ENCODE measurements at places on chromosomes 5 and 9.

DNA sequence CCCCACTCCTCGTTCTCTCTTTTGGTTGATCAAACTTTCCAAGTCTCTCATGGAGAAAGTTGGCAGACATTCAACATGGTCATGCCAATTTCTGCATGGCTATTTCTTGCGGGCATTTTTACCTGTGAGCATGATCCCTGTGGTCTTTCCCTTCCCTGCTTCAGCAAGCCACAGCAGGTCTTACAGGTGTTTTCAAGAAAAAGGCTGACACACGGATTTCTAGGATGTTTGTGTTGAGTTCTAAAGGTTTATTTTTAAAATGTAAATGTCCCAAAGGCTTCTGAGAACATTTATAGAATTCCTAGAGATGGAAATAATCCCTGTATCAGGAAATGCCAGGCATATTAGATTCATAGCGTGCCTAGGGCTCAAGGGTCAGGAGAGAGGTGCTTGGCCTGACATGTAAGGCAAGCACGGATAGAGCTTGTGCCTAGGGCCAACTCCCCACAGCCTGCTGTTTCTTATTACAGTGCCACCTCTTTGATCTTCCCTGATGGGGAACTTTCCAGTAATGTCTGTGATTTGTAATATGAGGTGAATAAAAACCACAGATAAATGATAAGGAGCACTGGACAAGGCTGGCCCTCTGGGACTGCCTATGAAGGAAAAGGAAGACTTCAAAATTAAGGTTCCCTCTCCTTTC, 79.8 kb downstream of the MUSK start:
- no peak for DNase-seq

DNA sequence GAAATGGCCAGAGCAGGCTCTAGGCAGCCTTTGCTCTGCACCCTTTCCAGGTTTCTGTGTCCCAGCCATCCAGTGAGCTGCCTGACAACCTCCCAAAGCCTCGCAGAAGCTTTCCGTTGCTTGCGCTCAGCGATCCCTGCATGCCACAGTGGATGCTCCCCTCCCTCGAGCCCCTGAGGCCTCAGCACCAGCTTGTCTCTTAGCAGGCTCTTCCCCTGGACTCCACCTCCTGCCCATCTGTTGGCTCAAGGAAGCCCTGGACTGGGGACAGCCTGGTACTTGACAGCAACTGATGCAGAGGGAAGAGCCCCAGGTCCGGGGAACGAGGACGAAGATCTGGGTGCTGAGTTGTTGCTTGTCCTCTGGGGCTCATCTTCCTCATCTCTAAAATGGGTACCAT, 23.2 kb downstream of the TSPAN17 start:
- DNase-seq, result no peak

DNA sequence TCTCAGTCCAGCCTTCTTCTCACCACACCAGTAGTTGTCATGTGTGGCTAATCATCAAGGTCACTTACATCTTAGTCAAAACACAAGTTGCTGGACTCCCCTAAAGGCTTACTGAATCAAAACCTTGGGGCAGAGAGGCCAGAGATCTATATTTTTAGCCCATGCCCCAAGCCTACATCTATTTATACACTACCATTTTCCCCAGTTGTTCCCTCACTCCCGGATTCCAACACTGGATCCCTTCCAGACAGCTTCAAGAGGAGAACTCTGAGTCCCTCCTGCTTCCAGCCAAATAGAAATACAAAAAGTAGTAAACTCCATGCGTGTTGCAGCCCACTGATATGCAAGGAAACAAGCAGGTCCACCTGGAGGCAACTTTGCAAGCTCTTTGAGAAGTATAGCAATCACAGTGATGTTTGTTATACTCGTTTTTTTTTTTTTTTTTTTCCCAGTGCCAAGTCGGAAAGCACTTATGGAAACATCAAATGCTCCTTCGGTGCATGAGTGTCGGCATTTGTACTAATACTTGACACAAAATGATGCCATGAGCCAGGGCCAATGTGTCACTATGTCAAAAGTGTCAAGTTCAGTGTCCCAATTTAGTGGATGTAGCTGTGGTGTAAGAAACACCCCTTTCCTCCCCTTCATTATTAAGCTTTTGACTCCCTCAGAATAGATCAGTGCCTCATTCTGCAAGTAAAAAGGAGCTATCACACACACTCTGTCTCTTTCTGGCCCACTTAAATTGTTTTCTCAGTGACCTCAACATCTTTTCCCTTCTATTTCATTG, 594.2 kb upstream of the SGCD start:
- no peak for DNase-seq

DNA sequence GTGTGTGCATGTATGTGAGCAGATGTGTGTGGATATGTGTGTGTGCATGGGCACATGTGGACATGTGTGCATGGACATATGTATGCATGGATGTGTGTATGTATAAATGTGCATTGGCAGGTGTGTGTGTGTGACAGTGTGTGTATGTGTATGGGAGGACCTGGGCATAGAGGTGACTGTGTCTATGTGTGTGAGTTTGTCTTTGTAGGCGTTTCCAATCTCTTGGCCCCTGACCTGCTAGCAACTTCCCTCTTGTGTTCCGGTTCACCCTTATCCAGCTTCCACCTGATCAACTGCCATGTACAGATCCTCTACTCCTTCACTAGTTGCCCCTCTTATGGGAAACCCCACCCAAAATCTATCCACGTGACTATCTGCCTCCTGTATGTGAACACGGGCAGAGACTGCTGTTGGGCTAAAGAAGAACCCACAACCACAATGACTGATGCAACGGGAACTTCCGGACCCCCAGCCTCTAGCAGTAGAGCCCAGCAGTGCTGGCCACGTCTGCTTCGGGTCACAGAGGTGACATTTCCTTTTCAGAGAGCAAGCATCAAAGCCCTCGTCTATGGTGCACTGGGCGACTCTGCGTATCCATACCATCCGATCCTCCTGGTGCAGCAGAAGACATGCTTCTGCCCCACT, 24.9 kb upstream of the GADD45G start:
- DNase-seq, result no peak

DNA sequence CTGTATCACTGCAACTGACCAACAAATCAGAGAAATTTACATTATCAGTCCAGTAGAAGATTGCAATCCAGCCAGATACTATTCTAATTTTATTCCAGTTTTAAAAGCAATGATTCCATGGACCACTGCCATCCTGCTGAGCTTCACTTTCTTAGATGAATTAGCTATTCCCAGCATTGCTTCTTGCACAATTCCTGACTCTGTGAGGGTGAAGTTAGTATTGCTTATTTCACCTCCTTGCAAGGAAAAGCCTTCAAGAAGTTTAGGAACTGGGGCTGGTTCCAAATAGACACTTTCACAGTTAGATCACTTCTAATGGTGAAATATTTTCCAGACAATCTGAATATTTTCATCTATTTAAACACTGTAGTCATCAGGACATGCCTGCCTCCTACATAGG, 338.6 kb upstream of the TNC start:
- DNase-seq, result no peak

GRCh38 chr9:100601216-100601615, 23.3 kb downstream of the CAVIN4 start:
- DNase-seq, result peak; percentile 78

DNA sequence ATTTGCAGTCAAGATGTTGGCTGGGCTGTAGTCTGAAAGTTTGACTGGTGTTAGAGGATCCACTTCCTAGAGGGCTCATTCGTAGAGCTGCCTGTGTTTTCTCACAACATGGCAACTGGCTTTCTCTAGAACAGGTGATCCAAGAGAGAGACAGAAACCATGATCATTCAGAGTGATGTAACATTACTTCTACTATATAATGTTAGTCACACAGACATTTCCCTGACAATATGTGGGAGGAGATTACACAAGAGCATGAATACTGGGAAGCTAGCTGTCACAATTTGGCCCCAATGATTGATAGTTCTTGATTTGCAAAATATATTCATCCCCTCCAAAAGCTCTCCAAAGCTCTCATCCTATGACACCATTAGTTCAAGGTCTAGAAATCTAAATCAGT, 10.9 kb upstream of the TMEM161B start:
- no peak for DNase-seq

DNA sequence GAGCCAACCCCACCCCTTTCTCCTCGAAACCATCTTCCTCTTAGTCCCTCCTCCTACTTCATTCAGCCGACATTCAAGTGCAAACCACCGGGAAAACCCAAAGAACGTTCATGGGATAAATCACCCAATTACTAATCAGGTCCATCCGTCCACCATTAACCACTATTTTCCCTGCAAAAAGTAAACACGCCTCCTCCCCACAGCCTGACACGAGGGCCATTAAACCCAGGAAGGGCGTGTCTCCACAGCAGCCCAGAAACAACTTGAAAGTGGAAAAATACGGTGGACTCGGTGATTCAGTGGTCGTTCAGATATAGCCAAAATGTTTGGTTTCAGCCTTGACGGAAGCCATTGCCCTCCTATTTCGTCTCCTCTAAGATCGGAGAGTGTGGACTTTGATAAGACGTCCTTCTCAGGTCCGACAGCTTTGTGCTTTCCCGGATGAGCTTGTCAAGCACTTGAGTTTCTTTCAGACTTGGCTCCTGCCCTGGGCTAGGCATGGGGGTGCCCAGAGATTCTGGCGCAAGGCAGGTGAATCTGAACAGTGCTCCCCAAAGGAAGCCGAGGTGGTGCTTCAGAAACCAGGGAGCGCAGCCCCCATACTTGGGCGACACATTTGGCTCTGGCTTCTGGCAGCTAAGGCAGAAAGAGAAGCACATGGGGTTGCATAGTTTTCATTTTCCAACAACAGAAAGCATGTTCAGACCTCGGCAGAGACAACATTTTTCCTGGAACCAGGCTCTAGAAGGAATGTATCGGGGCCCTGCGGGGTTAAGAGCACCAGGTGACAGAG, 56.6 kb downstream of the SMIM23 start:
- DNase-seq, result no peak

Measured in NCI-H1694 (cell line).